Skeletal muscle cell (primary cell): ENCODE measurements at places on chromosomes 5 and 9.

DNA sequence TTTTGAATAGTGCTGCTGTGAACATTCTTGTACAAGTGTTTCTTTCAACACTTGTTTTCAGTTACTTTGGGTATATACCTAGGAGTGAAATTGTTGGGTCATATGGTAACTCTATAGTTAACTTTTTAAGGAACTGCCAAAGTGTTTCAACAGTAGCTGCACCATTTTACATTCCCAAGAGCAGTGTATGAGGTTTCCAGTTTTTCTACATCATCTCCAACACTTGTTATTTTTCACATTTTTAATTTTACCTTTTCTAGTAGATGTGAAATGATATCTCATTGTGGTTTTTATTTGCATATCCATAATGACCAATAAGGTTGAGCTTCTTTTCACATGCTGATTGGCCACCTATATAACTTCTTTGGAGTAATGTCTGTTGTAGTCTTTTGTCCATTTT, 40.0 kb upstream of the FOXE1 start:
- DNase-seq: no peak

GRCh38 chr9:79687131-79687447, 115.3 kb downstream of the TLE4 start:
- DNase-seq: no peak

DNA sequence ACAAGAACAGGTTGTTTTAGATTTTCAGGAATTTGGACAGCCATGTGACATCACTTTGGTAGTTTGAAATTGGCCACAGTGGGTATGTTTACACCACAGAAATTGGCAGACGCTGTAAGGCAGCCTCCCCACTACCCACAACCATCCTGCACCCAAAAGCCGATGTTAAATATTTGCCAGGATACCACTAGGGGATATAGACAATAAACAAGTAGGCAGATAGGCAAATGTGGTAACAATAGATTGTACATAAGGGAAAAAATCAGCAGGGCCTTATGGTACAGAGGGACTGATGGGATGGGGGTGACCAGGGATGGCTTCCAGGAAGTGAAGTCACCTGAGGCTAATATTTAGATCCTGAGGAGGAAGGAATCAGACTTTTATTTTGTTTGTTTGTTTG, 31.1 kb upstream of the DUSP1 start:
- DNase-seq: no peak

DNA sequence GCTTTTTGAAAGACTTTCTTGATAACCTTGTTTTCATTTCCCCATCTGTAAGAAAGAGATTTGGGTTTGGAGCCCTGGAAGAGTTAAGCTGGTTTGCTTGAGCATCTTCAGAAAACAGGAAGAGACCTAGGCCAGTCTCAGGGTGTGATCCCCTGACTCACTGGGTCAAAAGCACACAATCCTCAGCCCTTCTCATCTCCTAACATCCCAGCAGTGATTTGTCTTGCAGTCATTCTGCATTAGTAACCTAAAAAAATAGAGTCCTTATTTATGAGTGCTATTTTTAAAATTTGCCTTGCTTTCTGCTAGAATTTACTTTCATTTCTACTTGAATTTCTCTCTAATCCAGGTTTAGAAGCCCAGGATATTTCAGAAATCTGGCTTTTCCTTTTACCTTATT, 16.4 kb upstream of the ARSB start:
- DNase-seq: no peak

DNA sequence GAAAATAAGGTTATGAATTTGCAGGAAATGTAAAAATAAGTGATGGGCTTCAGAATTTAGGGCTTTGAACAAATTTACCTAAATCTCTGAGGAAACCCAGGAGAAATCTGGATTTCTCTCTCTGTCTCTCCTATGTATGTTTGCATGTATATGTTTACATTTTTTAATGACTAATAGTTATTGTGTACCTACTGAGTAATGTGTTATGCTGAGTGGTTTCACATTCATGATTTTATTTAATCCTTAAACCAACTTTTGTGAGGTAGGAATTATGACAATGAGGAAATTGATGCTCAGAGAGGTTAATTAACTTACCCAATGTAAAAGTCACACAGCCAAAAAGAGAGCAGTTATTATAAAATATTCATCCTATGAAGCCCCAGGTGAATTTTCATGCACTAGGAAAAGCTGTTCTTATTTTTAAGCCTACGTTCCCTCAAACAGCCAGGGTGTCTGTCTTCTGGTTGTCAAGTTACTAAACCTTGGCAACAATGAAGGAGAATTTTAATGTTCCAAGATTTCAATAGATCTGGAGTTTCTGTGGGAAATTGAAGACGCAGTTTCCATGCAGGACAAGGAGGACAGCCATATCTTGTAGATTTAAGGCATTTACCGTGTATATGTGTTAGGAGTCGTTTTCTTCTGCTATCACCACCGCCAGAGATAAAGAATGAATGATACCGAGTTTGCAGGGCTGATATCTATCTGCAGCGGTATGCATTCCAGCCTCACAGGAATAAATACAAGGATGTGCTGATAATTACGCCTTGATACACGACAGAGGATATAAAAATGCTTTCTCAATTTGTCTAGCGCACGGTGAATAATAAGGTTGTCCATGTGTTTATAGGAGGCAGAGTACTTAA, 484.8 kb downstream of the ZSWIM6 start:
- DNase-seq: no peak

- DNase-seq: no peak
Observed at GRCh38 chr5:170368586-170368985, 20.6 kb downstream of the KCNMB1 start.

GRCh38 chr5:131637694-131638093, 2.7 kb upstream of the RAPGEF6 start:
- DNase-seq: no peak

- DNase-seq: no peak
Observed at GRCh38 chr9:136292591-136293448, 11.1 kb downstream of the CCDC187 start.

- peak; percentile 84 for DNase-seq
Observed at GRCh38 chr5:55897905-55898304, 46.7 kb downstream of the IL31RA start.
